Kidney (tissue), 22 donors: ENCODE measurements at places on chromosomes 1 and 21. TPM values are rescaled to one million over a fixed set of nuclear protein-coding genes. Genes with fewer than 3 reads are reported as not detected.

DNA sequence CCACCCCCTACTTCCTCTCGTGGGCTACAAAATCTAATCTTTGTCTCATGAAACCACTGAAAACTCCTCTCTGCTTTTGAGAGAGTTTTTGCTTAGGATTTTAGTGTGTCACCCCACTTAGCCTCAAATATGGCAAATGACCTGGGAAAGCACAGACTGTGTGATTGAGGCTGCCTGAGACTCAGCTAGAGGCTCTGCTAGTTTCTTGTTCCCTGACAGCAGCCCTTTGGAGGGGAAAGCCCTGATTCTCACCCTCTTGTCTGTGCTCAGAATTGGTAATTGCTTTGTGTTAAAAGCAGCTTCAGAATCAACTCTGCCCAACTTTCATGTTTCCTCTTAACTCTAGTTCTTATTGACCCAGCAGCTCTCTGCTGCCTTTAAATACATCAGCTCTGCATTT, 85.6 kb upstream of the ZP4 start:
- no peak overlapping the region for H3K27ac ChIP-seq
- H3K36me3 ChIP-seq, result no peaks in the 10 kb centered on the region

GRCh38 chr1:147201276-147201675, 23.9 kb downstream of the FMO5 start:
- no peaks in the 10 kb centered on the region for H3K36me3 ChIP-seq
- DNase-seq, result no peak
- no peaks in the 10 kb centered on the region for H3K27me3 ChIP-seq
- H3K4me3 ChIP-seq, result no peak overlapping the region
- H3K27ac ChIP-seq, result no peak overlapping the region

DNA sequence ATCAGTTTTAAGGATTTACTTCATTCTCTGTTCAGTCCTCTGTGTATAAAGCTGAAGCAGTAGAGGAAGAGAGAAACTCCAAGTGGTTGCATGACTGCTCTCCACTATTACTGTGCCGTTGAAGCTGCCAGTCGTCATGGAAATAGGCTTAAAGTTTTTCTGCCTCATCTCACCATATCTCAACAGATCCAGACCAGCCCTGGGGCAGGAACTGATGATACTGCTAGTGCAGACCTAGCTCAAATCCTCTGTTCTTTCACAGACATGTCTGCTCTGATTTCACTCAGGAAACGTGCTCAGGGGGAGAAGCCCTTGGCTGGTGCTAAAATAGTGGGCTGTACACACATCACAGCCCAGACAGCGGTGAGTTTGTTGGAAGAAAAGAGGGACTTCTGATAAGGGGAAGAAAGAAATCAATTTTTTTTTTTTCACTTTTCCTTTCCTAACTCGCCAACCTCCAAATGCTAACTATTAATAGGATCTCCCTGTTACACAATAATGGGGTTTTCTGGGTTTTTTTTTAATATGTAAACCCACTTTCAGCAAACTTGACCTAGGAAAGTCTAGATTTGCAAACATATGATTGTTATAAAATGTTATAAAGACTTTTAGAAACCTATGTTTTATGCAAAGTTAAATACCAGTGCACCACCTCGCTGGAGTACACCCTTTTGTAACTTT, 22.2 kb upstream of the STRIP1 start:
- H3K4me3 ChIP-seq, result no peak overlapping the region
- H3K36me3 ChIP-seq, result peaks cover 24% of the 10 kb centered on the region
- no peak for DNase-seq
- no peaks in the 10 kb centered on the region for H3K27me3 ChIP-seq
- no peak overlapping the region for H3K27ac ChIP-seq
- H3K4me1 ChIP-seq, result peaks cover 4% of the 10 kb centered on the region

GRCh38 chr1:155944444-155944799, 3.0 kb downstream of the RXFP4 start:
- no peak overlapping the region for H3K4me3 ChIP-seq
- H3K27me3 ChIP-seq, result no peaks in the 10 kb centered on the region
- DNase-seq, result no peak
- no peaks in the 10 kb centered on the region for H3K36me3 ChIP-seq

DNA sequence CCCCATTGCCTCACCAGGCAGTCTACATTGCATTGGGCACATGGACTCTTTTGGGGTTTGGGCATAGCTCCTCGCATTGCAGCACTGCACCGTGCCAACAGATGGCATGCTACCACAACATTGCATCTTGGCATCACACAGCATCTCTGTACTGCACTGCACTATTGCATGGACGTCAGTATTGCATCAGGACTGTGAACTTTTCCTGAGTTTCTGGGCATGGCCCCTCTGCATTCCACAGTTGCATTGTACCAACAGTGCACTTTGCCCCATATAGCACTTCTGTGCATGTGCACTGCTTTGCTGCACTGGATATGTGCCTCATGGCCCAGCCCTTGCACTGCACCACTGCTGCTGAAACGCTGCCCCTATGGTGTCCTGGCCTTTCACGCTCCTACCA, 9.6 kb downstream of the PTPRU start:
- no peak overlapping the region for H3K27ac ChIP-seq
- no peaks in the 10 kb centered on the region for H3K4me1 ChIP-seq
- no peaks in the 10 kb centered on the region for H3K27me3 ChIP-seq
- DNase-seq, result no peak

The UBL4B gene
- not detected for total RNA-seq

The RHD gene
- total RNA-seq, result not detected

DNA sequence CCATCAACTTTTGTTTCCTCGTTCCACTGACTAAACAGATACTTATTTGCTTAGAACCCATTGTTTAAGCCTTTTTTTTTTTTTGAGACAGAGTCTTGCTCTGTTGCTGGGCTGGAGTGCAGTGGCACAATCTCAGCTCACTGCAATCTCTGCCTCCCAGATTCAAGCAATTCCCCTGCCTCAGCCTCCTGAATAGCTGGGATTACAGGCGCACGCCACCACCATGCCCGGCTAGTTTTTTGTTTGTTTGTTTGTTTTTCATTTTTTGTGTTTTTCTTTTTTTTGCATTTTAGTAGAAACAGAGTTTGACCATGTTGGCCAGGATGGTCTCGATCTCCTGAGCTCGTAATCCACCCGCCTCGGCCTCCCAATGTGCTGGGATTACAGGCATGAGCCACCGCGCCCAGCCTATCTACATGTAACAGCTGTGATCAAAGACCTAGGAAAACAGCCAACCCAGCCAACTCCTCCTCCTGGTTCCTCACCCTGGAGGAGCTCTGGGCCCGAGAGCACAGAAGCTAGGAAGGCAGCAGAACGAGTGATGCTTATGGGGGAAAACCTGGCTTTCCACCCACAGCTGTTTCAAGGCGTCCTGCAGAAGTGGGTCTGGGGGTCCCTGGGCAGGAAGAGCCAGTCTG, 32.9 kb downstream of the KCNN3 start:
- H3K27ac ChIP-seq, result no peak overlapping the region
- H3K4me3 ChIP-seq, result no peak overlapping the region
- no peaks in the 10 kb centered on the region for H3K27me3 ChIP-seq

The FMO5 gene
- total RNA-seq, result 9.5 TPM

DNA sequence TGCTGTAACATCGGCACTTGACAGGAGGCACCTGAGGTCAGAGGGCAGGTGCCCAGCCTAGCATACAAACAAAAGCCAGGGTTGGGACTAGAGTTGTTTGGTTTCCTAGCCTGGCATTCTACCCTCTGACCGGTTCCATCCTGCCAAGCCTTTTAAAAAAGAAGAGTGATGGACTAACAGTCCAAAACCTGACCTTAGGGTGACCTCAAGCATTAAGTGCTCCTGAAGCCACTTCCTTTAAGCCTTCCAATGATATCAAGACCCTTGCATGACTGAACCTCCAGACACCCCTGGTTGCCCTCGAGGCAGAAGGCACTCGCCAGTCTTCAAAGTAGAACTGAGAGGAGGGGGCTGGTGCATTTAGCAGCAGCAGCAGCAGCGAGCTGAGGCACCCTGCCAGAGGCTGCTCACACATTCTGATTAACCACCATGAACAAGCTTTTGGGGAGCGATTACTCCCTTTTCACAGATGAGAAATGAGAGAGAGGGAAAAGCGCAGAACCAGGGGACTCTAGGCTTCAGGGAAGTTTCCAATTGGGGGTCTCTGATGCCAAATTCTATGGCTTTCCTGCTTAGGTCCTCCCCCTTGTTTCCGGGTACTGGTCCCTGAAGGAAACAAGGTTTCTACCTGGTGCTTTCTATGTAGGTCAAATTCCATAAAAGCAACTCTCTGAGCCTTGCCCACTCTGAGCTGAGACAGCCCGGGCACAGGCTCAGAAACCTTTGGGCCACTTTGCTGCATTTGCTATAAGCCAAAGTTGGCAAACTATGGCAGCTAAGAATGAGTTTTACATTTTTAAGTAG, 9.2 kb downstream of the SLC2A1 start:
- no peaks in the 10 kb centered on the region for H3K36me3 ChIP-seq
- H3K27ac ChIP-seq, result peak overlapping the region; percentile 74

- peak overlapping the region; percentile 3 for H3K4me3 ChIP-seq
- peaks cover 63% of the 10 kb centered on the region for H3K4me1 ChIP-seq
- peaks cover 36% of the 10 kb centered on the region for H3K36me3 ChIP-seq
- no peaks in the 10 kb centered on the region for H3K27me3 ChIP-seq
- no peak for DNase-seq
- H3K27ac ChIP-seq, result peak overlapping the region; percentile 64
Measured at GRCh38 chr1:33335020-33335419, 14.1 kb upstream of the A3GALT2 start.

GRCh38 chr1:195748969-195749368, 859.3 kb downstream of the KCNT2 start:
- no peaks in the 10 kb centered on the region for H3K36me3 ChIP-seq
- DNase-seq, result no peak
- H3K4me1 ChIP-seq, result no peaks in the 10 kb centered on the region
- no peak overlapping the region for H3K4me3 ChIP-seq
- H3K27me3 ChIP-seq, result no peaks in the 10 kb centered on the region

The HMCN1 gene
- 2.7 TPM for total RNA-seq

The KAZN gene
- total RNA-seq, result 60.8 TPM

DNA sequence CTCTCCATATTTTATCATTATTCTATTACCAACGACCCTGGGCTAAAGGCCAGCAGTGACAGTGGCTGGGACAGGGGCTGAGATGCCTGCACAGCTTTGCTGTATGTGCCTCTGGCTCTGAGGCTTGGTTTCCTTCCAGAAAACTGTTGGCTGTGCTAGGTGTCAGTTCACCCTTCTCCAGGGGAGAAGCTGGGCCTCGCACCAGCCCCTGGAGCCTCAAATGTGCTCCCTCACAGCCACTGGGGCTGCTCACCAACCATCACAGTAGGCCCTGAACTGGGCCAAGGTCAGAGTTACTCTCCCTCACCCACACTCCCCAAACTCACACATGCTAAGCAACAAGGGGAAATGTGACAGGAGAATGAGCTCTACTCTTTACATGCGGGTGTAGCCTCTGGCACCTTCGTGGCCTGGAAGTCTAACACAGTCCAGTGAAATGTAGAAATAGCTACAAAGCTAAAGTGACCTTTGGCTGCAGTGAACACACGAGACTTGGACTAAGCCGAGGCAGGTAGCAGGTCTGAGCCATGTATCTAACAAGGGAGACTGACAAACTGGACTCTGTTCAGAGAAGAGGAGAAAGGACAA, 4.7 kb upstream of the CD160 start:
- H3K27ac ChIP-seq, result peak overlapping the region; percentile 93
- peaks cover 23% of the 10 kb centered on the region for H3K4me1 ChIP-seq
- no peaks in the 10 kb centered on the region for H3K36me3 ChIP-seq
- no peaks in the 10 kb centered on the region for H3K27me3 ChIP-seq

DNA sequence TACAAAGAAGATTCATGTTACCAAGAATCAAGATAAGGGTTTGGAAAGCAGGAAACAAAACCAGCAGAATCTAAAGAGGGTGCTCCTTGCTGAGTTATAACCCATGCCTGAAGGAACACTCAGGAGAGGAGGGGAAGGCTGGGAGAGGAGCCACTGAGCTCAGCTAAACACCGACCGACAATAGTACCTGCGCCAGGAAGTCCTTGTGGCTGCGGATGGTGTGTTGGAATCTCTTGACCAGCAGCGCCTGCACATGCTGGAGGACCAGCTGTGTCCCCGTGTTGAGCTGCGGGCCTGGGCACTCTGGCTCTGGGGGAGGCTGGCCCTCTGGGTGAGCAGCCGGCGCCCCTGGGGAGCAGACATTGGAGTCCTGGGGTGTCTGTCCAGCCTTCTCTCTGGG, 89.4 kb downstream of the ABCA4 start:
- DNase-seq, result no peak
- H3K4me3 ChIP-seq, result no peak overlapping the region
- H3K36me3 ChIP-seq, result no peaks in the 10 kb centered on the region
- no peaks in the 10 kb centered on the region for H3K27me3 ChIP-seq
- no peak overlapping the region for H3K27ac ChIP-seq

- H3K27ac ChIP-seq, result peak overlapping the region; percentile 96
- peak; percentile 84 for DNase-seq
- H3K36me3 ChIP-seq, result no peaks in the 10 kb centered on the region
Measured at GRCh38 chr1:111139324-111139955, 453 bp downstream of the DRAM2 start.

The DYNLT5 gene
- 1.4 TPM for total RNA-seq

The CFHR1 gene
- 22.0 TPM for total RNA-seq

The RIPK4 gene
- 32.6 TPM for total RNA-seq

GRCh38 chr1:41268154-41268770, 26.2 kb upstream of the SCMH1 start:
- no peak overlapping the region for H3K27ac ChIP-seq
- DNase-seq, result peak; percentile 91
- no peak overlapping the region for H3K4me3 ChIP-seq
- H3K27me3 ChIP-seq, result no peaks in the 10 kb centered on the region
- no peaks in the 10 kb centered on the region for H3K36me3 ChIP-seq

The TMEM52 gene
- 0.50 TPM for total RNA-seq

The CD52 gene
- total RNA-seq, result 30.8 TPM

The IGSF3 gene
- total RNA-seq, result 38.8 TPM

DNA sequence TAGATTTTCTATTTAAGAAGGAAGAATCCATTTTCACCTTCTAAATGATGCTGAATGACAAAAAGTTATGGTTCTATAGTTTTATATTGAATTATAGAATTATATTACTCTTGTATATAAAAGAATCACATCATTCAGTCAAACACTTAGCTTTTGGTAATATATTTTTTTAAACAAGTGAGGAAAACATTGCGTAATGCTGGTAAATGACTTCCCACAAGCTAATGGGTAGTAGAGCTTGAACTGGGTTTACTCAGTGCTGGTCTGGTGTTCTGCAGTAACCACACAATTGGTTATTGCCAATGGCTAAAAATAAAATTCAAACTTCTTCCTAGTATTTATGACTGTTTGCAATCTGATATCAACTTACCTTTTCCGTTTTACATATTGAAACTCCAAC, 10.6 kb upstream of the GIPC2 start:
- no peak for DNase-seq

The PRKAB2 gene
- total RNA-seq, result 12.7 TPM

The LAMB3 gene
- total RNA-seq, result 59.7 TPM

DNA sequence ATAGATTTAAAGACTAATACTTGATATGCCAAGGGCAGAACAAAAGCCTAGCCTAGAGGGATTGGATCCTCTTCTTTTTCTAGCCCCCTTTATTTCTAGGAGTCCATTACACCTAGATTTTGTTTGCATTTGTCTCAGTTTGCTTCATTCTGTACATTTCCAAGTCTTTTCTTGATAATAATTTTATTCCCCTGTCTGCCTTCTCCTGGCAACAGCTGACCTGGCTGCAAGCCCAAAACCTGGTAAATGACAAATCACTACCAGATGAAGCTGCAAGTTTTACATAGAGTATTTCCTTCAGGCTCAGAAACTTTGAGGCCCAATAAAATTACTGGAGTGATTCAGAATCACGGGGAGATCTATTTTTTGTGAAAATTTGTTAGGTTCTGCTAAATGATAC, 36.5 kb upstream of the LHX8 start:
- no peak overlapping the region for H3K4me3 ChIP-seq
- no peaks in the 10 kb centered on the region for H3K27me3 ChIP-seq
- H3K4me1 ChIP-seq, result no peaks in the 10 kb centered on the region

- no peak overlapping the region for H3K27ac ChIP-seq
- no peaks in the 10 kb centered on the region for H3K27me3 ChIP-seq
- H3K4me1 ChIP-seq, result no peaks in the 10 kb centered on the region
Measured at GRCh38 chr1:227225715-227226346, 92.5 kb downstream of the CDC42BPA start.
